ENCODE measurements at places on chromosomes 1 and 21.

- DNase-seq = no peak
Measured at GRCh38 chr1:78472851-78473496, 17.8 kb upstream of the PTGFR start.

- DNase-seq = no peak
Measured at GRCh38 chr1:23600283-23600682, 41.0 kb upstream of the ID3 start.

GRCh38 chr1:208007319-208007937, 96.5 kb upstream of the CD34 start:
- no peak for DNase-seq

DNA sequence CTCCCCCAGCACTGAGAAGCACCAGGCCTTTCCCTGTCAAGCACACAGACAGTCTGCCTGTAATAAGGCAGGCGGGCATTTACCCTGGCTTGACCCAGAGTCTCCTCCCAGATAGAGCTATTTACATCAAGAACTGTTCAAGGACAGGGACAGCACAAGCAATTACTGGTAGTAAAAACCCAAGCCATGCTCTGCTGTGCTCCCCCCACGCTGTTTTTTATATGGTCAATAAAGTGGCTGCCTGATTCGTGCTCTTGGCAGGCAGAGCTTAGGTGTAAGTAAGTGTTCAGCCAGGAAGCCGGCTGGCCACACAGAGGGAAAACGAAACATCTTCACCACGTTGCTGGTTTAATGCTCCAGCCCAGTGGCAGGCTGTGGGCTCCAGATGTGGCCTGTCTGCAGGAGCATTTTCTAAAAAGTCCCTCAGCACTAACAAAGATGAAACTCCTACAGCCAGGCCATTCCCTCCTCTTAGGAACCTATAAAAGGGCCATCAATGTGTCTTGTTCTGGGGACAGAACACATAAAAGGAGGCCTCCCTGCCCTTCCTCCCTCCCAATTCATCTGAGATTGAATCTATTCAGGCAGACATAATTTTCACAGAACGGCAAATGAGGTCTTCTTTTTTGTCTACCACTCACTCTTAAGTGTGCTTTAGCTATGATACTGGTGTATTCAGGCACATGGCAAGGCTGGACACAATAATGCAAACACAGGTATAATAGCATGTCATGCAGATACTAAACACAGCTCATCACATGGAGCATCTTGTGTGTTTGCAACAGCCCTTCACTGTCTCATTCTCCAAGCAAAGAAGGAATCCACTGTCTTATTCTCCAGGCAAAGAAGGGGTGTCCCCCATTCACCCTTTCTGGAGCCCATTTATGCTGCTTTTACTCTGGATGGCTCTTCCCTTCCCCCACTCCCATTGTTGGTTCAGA, 378.9 kb downstream of the HHAT start:
- no peak for DNase-seq

DNA sequence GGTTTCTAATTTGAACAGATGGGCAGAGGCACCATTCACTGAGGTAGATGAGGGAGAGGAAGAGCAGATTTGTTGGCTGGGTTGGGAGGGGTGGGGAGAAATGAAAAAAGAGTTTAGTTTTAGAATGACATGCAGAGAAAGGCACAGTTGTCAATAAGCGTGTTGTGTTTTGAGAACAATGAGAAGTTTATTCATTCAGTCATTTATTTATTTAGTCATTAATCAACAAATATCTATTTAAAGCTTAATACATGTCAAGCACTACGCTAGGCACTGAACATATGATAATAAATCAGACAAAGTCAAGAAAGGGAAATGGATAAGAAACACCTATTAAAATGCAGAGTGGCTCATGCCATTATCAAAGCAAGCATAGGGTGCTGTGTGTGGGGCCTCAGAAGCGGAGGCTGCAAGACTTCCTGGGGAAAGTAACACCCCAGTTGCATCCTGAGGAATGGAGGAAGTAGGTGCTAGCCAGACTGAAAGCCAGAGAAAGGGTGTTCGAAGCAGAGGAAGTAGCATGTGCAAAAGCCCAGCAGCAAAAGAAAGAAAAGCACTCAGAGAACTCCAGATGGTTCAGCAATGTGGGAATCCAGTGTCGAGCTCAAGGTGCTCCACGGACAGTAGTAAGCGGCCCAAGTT, 114.1 kb downstream of the RNF220 start:
- peak; percentile 32 for DNase-seq
